Activated CD4-positive, CD25-positive, alpha-beta regulatory T cell treated with anti-CD3 and anti-CD28 coated beads, Interleukin-2, amount 50 U/mL, for 72 hours (primary cell): ENCODE measurements at places on chromosomes 2 and 18.

- DNase-seq = peak; percentile 38
Measured at GRCh38 chr2:135052997-135053474, 944 bp downstream of the RAB3GAP1 start.

- no peak for DNase-seq
Measured at GRCh38 chr2:219641390-219642068, 14.1 kb downstream of the SLC4A3 start.

DNA sequence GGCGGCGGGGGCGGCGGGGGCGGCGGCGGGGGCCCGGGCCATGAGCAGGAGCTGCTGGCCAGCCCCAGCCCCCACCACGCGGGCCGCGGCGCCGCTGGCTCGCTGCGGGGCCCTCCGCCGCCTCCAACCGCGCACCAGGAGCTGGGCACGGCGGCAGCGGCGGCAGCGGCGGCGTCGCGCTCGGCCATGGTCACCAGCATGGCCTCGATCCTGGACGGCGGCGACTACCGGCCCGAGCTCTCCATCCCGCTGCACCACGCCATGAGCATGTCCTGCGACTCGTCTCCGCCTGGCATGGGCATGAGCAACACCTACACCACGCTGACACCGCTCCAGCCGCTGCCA lies 644 bp downstream of the ONECUT2 start:
- DNase-seq = no peak

- no peak for DNase-seq
Measured at GRCh38 chr18:55988537-55988936, 400.5 kb upstream of the TCF4 start.

DNA sequence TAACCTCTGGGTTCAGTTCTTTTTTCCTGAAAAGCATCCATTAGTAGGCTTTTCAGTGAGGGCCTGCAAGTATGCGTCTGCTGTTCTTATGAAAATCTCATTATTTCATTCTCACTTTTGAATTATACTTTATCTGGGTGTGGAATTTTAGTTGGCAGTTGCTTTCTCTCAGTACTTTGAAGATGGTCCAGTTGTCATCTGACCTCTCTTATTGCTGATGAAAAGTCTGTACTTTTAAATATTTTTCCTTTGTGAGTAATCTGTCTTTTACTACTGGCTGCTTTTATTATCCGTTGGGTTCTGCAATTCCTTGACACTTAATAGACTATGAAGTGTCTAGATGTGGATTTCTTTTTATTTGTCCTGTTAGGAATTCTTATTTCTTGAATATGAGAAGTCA lies 307.8 kb downstream of the CYP26B1 start:
- no peak for DNase-seq

- no peak for DNase-seq
Measured at GRCh38 chr18:60891936-60892335, 441.3 kb upstream of the CDH20 start.

DNA sequence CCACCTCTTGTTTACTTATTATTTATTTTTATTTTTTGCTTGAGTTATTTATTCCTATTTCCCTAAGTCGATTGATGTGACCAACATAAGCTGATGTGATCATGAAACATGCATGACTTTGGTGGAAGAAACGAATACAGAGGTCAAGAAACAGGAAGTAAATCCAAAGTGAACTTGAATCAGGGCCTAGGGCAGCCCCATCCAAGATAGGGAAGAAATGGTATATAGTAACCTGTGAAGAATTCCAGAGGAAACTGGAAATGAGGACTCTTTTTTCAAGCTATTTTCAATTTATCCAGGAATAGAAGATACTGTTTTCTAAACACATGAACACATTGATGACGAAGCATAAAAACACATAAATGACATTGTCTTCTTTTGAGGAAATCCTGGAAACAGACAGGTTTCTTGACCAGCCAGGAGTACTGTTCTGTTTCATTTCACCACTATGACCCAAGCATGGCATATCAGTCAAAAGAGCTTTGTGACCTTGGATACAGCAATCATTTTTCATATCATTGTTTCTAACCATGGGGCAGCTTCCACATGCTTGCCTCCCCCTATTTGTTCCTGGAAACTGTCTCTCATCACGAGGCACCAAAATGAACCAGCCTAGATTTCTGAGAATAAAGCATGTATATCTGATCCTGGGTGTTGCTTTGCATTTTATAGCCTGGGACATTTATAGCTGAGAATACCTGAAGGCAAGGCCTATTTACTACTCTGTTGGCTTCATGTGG lies 9.1 kb upstream of the LCLAT1 start:
- no peak for DNase-seq

- no peak for DNase-seq
Measured at GRCh38 chr2:21552981-21553380, 429.2 kb downstream of the TDRD15 start.

- DNase-seq = no peak
Measured at GRCh38 chr2:172836827-172837226, 101.2 kb downstream of the RAPGEF4 start.

GRCh38 chr2:95345081-95345562 lies 48.0 kb downstream of the KCNIP3 start:
- no peak for DNase-seq

GRCh38 chr18:63042351-63042750 lies 277.2 kb downstream of the BCL2 start:
- DNase-seq = no peak

DNA sequence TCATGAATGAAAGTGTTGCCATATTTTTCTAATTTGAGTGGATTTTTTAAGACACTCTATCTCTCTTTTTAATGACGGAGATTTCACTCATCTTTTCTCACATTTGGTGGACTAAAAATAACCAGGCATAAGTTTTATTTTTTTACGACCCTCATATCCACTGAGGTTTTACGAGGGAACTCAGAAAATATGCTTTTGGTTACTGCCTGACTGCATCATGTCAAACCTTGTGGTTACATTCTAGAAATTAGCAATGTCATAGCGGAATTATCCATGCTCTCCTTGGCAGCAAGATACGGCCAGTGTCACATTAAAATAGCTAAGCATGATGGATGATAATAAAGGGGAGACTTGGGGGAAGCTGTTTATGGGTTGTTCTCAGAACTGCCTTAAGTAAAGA lies 428.6 kb upstream of the FSHR start:
- no peak for DNase-seq

GRCh38 chr2:64860936-64861335 lies 128.3 kb upstream of the SLC1A4 start:
- DNase-seq = no peak

DNA sequence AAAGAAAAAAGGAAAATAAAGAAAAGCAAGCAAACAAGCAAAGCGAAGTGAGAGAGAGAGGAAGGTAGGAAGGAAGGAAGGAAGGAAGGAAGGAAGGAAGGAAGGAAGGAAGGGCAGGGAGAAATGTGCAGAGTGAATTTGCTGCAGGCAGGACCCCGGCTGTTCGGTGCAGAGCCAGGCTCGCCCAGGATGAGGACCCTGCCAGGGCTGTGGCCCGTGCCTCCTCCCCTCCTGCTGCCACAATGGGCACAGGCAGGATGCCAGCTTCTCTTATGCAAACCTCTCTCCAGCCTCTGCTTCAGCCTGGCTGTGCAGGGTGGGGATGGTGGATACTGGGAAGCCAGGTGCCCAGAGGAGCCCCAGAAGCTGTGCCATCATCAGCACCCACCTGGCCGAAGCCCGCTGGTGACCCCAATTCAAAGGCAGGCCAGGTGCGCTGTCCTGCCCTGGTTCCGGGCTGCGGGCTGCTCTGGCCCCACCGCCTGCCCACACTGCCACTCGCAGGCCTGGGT lies 3.2 kb downstream of the GPR17 start:
- no peak for DNase-seq

- DNase-seq = no peak
Measured at GRCh38 chr18:7946734-7947377, 379.7 kb downstream of the PTPRM start.

DNA sequence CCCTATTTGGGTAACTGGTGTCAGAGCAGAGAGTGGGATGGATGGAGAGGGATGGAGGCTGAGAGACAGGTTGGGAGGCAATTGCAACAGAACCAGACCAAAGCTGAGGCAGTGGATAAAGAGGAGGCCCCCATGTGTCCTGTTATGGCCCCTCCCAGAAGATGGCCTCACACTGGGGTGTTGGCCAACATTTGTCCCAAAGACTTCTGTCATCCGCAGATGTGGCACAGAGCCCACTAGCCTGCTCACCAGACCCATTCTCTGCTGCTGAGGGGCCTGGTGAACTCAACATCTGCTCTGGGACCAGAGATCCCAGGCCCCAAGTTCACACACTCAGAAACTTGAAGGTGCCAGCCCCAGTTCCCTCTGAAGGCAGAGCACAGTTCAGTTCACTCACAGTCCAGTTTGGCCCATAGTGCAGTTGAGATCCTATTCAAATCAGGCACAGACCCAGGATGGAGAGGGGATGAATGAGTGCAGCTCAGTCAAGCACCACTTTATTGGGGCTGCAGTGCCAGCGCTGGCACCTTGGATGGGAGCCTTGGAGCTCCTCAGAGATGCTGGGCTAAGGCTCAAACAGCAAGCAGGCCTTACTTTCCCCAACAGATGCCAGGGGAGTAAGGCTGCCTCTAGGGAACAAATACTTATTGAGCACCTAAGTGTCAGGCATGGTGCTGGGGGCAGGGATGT lies 189.2 kb downstream of the ZBTB7C start:
- DNase-seq = no peak

DNA sequence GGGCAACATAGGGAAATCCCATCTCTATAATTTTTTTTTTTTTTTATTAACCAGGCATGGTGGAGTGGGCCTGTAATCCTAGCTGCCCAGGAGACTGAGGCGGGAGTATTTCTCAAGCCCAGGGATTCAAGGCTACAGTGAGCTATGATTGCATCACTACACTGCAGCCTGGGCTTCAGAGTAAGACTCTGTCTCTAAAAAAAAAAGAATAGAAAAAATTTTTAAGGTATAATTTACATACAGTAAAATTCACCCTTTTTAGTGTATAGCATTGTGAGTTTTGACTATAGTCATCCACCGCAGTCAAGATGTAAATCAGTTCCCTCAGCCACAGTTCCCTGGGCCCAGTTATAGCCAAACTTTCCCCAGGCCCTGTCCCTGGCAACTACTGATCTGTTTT lies 57.1 kb upstream of the MSH6 start:
- no peak for DNase-seq

- DNase-seq = no peak
Measured at GRCh38 chr2:239355139-239355538, 45.7 kb downstream of the HDAC4 start.

- DNase-seq = peak; percentile 77
Measured at GRCh38 chr2:181466661-181467576, 9.7 kb downstream of the ITGA4 start.

DNA sequence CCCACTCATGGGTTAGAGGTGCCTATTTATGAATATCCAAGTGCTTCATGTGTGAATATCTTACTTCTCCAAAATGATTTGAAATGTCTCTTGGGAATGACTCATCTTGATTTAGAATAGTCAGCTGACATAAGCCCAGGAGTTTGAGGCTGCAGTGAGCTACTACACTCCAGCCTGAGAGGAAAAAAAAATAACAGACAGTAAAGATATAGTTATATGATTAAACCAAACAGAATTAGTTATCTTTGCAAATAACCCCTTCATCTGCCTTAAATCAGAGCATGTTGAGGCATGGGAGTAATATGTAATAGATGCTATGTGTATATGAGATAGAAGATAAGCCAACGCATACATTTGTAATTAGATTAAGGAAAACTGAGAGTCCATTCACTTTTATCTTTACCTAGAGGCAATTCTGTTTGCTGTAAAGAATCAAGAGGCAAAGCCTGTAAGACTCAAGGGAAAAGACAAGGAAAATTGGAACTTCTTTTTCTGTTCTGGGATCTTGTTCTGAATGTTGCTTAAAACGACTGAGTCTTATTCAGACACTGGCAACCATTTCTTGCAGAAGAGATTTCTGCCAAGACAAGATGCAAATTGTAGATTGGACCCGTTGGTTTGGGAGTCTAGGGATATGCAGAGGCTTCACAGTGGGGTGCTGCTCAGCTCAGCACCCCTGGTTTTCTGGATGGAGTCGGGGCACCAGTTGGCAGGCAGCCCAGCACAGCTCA lies 104.4 kb downstream of the LIPG start:
- no peak for DNase-seq

DNA sequence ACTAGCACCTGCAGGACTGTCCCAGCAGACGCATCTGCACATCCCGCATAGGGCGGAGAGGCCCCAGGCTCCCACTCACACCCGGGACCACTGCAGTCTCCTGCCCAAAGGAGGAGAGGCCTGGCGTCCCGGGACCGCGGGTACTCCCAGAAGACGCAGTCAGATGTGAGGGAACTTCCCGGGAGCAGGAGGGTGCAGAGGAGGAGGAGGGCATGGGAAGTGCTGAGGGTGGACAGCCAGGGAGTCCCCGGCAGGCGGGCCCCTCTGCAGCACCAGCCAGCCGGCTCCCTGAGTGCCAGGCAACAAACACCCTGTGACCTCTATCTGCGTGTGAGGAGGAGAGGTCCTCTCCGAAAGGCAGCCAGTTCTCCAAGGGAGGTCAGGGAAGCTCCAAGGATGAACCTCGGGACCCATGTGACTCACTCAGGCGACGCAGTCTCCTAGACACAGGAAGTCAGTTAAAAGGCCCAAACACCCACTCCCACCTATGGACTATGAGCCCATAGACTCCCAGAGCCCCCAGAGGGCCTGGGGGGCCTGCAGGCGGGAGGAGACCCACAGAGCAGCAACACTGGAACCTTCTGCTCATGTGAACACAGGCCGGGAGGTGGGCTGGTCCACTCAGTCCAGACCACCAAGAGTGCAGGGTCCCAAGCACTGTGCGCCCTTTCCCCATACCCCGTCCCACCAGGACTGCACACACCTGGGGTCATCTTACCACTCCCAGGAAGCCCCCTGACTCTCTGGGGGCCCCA lies 4.2 kb downstream of the PXDN start:
- no peak for DNase-seq

DNA sequence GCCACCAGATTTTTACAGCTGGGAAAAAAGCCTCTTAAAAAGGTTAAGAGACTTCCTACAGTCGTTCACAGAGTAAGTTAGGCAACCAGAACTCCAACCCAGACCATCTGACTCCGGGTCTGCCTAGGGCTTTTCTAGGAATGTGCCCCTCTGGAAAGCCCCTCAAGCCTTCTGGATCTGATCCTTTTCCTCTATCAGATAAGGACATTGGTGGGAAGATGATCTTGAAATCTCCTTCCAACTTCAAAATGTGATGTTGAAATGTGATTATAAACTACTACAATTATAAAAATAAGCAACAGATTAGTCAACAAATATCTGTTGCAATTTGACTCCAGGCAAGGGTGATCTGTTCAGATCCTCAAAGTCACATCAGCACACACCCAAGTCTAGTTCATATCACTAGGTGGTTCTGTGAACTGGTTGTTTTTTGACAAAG lies 270.4 kb downstream of the ARHGAP15 start:
- no peak for DNase-seq

DNA sequence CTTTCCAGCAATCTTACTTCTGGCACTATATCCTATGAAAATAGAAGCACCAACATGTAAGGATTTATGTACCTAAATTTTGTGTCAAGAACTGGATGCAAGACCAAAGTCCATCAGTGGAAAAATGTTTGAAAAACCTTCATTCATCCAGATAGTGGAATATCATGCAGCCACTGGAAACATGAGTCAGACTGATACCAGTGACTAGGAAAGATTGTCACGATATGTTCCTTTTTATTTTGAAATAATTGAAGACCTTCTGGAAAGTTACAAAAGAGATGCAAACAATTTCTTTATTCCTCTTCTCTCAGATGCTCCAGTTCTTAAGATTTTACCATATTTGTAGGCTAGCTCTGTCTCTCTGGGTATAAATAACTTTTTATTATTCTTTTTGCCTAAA lies 40.5 kb upstream of the IL1R2 start:
- DNase-seq = no peak

GRCh38 chr2:11775384-11775783 lies 29.0 kb downstream of the LPIN1 start:
- DNase-seq = no peak

GRCh38 chr2:109171444-109172334 lies 42.7 kb downstream of the SH3RF3 start:
- no peak for DNase-seq

- no peak for DNase-seq
Measured at GRCh38 chr2:68637047-68637446, 6.3 kb upstream of the PROKR1 start.
